Fibroblast of the aortic adventitia (primary cell): ENCODE measurements at places on chromosomes 5 and 9.

- DNase-seq: no peak
These were observed 629.8 kb downstream of the EFNA5 start for GRCh38 chr5:107040907-107041306.

- no peak for DNase-seq
These were observed 559.0 kb upstream of the MEF2C start for GRCh38 chr5:89441965-89442364.

DNA sequence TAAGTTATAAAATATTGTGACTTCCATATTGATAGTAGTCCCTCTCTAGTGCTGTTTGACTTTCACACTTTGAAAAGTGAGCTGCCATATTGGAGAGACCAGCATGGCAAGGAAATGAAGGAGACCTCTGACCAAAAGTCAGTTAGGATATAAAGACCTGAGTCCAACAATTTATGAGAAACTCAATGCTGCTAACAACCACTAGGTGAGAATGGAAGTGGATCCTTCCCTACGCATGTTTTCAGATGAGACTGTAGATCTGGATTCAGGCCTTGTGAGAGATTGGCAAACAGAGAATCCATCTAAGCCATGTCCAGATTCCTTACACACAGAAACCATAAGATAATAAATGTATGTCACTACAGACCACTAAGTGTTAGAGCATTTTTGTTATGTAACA, 81.6 kb downstream of the CTNND2 start:
- DNase-seq: no peak

GRCh38 chr9:136907011-136907914, 20.9 kb downstream of the TRAF2 start:
- no peak for DNase-seq

DNA sequence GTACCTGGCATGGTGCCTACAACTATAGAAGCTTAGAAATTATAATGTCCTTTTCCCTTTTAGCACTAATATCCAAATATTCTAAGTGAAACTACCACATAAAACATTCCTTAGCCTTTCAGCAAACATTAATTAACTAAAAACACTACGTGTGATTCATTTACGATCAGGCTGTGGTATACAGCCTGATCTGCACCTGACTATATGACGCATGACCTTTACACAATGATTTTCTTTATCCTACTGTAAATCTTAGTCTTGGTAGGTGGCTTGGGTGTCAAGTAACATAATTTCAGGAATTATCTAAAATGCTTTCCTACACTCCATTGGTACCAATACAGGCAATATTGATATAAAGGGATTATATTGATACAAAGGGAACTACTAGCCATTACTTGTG, 686.7 kb downstream of the DTWD2 start:
- DNase-seq: no peak

- no peak for DNase-seq
These were observed 169.7 kb upstream of the SMARCA2 start for GRCh38 chr9:1845425-1845824.

DNA sequence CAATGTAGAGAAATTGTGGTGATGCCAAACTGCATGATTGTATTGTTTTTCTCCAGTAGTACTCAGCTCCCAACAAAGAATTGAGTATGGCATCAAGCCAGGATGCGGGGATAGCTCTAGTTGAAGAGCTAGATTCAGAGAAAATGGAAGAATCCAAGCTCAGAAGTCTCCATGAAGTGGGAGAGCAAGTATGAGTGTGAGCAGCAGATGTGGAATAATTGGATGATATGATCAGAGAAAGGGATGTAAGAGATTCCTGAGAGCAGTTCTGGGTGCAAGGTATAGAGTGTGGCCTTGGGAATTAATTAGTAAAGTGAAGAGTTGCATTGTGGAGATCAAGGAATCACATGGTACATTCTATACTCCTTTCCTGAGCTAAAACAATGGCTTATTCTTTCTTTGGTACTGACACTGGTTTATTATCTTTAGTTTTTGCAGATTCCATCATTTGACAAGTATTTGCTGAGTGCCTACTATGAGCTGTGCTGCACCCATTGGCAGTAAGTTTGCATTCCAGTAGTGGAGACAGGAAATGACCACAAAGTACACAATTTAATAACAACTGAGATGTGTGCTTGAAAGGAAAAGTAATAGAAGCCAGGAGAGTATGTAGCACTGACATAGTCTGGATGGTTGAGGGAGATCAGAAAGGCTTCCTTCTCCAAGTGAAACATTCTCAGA, 177.1 kb downstream of the CPLANE1 start:
- DNase-seq: peak; percentile 98

DNA sequence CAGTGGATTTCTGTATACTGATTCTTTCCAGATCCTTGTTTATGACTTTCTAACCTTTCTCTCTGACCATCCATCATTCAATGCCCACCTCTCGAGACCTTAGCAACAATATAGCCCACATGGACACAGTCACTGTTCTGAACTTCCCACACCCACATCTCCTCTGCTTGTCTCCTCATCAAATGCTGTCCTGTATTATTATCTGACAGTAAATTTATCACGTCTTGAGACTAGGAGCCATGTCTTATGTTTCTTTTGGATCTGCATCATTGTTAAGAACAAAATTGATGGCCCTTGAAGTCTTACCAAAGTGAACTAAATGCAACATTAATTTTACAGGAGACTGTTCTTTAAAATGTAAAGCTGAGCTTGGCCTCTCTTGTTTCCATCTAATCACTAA, 495.4 kb upstream of the KLF4 start:
- no peak for DNase-seq

GRCh38 chr9:95036676-95037075, 280.8 kb downstream of the FANCC start:
- DNase-seq: no peak

DNA sequence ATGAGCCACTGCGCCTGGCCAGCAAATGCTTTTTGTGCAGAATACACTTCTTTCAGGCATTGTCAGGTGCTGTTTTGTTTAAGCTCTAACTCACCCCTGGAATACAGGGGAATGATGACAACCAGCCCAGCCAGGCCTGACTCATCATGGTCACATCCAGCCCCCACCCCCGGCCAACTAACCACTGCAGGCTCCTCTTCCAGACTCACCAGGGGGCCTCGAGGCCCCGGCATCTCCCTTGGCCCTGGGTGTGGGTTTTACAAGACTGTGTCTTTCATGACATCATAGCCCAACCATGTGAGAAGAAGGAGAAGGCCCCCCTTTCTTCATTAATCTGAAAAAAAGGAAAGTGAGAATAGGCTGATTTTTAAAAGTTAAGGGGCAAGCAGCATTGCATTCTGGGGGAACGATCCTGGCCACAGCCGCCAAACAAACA, 35.5 kb downstream of the OLFML2A start:
- DNase-seq: peak; percentile 93
